ENCODE measurements at places on chromosomes 16 and 17.

- DNase-seq = no peak
Measured at GRCh38 chr16:17037499-17037898, 433.3 kb downstream of the XYLT1 start.

DNA sequence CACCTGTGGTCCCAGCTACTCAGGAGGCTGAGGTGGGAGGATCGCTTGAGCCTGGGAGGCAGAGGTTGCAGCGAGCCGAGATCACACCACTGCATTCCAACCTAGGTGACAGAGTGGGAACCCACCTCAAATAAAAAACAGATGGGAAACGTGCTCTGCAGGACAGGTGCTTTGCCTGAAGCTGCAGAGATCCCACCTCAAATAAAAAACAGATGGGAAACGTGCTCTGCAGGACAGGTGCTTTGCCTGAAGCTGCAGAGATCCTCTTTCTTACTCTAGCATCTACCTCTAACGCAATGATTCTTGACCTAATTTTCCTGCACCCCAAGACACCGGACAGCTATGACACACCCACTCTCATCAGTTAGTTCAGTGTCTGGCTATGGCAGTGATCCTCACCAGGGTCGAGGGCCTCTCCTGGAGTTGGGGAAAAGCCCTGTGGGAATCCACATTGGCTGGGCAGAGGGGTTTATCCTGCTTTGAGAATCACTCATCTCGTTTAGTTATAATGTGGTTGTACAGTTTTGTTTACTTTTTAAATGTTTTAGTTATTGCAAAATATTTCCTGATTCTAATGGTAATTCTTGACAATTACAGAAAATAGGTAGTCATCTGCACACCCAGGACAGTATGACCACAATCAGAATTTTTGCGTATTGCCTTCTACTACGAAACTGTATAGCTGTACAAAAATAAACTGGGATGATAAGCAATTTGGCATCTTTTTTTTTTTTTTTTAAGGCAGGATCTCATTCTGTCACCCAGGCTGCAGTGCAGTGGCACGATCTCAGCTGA is 11.4 kb downstream of the VPS53 start:
- no peak for DNase-seq

GRCh38 chr17:29066047-29066446 is 23.1 kb downstream of the PIPOX start:
- no peak for DNase-seq

GRCh38 chr17:68800751-68801150 is 154.4 kb downstream of the ABCA8 start:
- no peak for DNase-seq

DNA sequence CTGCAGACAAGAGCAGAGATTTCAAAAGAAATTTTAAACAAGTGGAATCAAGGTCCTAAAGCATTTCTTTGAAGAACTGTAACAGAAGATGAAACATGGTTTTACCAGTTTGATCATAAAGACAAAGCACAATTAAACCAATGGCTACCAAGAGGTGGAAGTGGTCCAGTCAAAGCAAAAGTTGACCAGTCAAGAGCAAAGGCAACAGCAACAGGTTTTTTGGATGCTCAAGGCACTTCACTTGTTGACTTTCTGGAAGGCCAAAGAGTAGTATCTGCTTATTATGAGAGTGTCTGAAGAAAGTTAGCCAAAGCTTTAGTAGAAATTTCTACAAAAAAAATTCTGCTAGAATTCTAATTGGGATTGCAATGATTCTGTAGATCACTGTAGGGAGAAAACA is 5.3 kb downstream of the DDX52 start:
- no peak for DNase-seq

GRCh38 chr16:30853758-30854157 is 40.1 kb downstream of the BCL7C start:
- no peak for DNase-seq
